Stimulated activated CD4-positive, alpha-beta T cell treated with anti-CD3 and anti-CD28 coated beads, Interleukin-2, amount 100 ng/mL, for 48 hours (primary cell): ENCODE measurements at places on chromosomes 7 and 10.

GRCh38 chr7:155660059-155660757 lies 15.7 kb downstream of the RBM33 start:
- no peak for DNase-seq

DNA sequence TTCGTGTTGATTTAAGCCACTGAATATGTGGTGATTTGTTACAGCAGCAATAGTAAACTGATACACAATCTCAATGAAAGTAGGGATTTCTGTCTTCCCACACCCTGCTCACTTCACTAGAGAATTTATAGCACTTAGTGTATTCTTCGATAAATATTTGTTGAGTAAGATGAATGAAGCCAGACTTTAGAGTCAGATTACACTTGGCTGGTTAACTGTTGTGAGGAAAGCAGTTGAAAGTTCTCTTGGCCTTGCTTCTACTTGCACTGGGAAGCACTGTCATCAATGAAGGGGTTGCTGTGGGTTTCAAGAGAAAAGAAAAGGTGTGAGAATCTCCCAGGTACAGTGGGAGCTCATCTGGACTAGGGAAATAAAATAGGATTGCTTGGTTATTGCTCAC lies 82.1 kb upstream of the IGFBP3 start:
- no peak for DNase-seq

DNA sequence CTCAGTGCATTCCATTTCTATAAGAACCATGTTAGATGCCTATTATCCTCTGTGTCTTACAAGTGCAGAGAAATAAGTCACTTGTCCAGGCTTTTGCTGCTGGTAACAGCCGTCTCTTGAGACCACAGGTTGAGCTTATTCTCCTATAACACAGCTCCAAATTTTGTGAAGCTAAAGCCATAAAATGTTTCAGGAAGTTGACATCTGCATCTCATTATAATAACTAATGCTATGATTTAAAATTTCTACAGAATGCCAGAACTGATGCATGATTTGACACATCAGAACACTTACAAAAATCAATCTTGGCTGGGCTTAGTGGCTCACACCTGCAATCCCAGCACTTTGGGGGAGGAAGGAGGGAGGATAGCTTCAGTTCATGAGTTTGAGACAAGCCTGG lies 986.9 kb downstream of the TYW1 start:
- no peak for DNase-seq

- DNase-seq, result no peak
These were observed 10.6 kb upstream of the UPP1 start for GRCh38 chr7:48078470-48078869.

- peak; percentile 46 for DNase-seq
These were observed 37.8 kb upstream of the PSAP start for GRCh38 chr10:71888623-71889387.

- no peak for DNase-seq
These were observed 76.1 kb downstream of the DGKB start for GRCh38 chr7:14826426-14826825.

- DNase-seq, result no peak
These were observed 30.6 kb downstream of the ANK3 start for GRCh38 chr10:60359066-60359465.
